ENCODE measurements at places on chromosomes 12 and 14. TPM values are rescaled to one million over a fixed set of nuclear protein-coding genes. Genes with fewer than 3 reads are reported as not detected.

UNG gene
- polyA plus RNA-seq, result 67.5 TPM

PYM1 gene
- 33.2 TPM for polyA plus RNA-seq

TMCC3 gene
- polyA plus RNA-seq, result 39.5 TPM

DNA sequence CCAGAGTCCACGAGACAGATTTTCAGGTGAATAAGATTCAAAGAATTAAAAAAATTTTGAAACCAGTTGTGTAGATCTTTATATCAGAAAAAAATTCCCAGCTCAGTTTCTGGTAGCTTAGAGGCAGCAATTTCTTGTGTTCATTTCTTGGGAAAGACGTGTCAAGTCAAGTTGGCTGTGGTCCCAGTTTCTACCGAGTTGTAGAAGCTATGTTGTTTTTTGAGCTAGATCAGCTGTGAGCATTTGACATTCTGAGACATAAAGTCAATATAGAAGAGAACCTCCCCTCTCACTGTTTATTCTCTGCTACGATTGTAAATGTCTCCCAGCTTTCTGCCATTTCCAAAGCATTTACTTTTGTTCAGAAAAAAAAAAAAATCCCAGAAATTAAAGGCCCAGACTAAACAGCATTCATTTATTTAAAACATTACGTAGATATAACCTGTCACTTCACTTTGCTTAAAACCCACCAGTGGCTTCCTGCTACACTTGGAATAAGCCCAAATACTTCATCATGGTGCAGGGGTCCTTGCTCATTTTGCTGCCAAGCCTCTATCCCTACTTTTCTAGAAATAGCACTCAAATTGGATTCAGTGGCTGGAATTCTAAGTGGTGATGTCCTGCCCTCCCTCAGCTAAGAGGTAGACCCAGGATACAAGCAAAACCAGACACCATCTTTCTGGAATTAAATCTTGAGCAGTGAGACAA, 20.6 kb upstream of the PYGL start:
- peak; percentile 95 for DNase-seq

DNA sequence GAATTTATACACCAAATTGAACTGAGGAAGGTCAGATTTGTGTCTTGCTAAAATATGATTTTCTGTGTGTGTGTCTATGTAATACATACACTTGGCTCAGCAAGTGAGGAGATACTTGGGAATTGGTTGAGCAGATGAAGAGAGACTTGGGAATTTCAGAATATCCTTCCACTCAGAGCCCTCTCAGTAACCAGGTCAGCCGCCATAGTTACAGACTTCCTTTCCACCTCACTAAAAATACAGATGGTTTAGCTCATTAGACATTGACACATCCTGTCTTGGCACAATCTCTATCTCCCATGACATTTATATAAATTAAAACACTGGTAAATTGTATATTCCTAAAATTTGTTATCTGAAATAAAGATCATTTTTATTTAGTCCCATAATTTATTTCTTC, 15.9 kb downstream of the PIK3C2G start:
- no peak for DNase-seq

- no peak for DNase-seq
These were observed 6.8 kb downstream of the KRT71 start for GRCh38 chr12:52546126-52546525.

- DNase-seq, result no peak
These were observed 34.9 kb upstream of the JDP2 start for GRCh38 chr14:75392686-75393641.

GRCh38 chr12:69834147-69834546, 9.1 kb downstream of the MYRFL start:
- peak; percentile 17 for DNase-seq

GRCh38 chr12:92110083-92110640, 35.5 kb downstream of the BTG1 start:
- no peak for DNase-seq

PPFIA2 gene
- 6.2 TPM for polyA plus RNA-seq

- DNase-seq, result peak; percentile 7
These were observed 927.1 kb downstream of the VRK1 start for GRCh38 chr14:97724265-97724731.

FOXN4 gene
- polyA plus RNA-seq, result 2.4 TPM

DDX47 gene
- 76.4 TPM for polyA plus RNA-seq

GPHN gene
- polyA plus RNA-seq, result 70.3 TPM

GRCh38 chr12:87201598-87201997, 827.6 kb downstream of the C12orf50 start:
- no peak for DNase-seq

DNA sequence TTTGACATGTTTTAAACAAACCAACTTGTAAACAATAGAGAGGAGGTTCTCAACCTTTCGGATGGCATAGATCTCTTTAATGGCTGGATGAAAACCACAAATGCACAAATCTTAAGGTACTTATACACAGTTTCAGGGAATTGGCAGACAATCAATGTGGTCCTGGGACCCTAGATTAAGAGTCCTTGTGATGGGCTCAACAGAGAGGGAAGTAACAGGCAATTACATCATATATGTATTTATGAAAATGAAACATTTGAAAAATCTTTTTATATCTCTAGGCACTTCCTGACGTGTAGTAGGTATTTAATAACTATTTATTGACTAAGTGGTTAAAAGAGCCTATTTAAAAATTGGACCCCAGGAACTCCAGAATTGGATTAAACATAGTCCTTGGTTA, 897 bp downstream of the ACTR10 start:
- no peak for DNase-seq

DNA sequence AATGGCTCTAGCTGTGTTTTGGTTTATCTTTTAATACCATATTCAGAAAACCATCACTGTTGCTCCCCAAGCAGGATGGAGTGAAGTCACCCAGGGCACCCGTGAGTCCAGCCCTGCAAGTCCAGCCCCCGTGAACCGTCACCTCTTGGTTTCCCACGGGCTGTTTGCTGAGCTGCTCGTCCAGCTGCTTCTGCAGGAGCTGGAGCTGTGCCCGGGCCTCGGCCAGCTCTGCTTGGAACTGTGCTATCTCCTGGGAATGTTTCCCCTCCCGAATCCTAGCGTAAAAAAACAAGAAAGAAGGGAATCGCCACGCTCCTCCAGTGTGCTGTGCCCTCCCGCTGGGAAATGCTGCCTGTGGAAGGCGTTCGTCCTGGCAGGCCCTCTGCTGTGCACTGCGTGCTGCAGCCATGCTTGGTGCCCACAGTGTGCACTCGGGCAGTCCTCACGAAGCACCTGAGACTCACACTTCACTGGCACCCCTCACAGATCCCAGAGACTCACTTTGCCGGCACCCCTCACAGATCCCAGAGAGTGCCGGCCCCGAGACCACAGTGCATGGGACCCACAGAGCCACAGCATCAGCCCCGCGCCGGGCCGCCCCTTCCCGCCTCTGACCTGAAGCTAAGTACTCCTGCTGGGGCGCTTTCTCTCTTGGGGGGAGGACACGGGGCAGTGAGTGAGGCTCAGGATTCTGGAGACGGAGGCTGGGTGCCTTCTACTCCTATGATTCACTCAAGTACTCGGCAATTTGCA, 15.4 kb upstream of the ANKLE2 start:
- DNase-seq, result no peak

- DNase-seq, result no peak
These were observed 1.1 kb downstream of the MGST1 start for GRCh38 chr12:16348435-16349130.

DNA sequence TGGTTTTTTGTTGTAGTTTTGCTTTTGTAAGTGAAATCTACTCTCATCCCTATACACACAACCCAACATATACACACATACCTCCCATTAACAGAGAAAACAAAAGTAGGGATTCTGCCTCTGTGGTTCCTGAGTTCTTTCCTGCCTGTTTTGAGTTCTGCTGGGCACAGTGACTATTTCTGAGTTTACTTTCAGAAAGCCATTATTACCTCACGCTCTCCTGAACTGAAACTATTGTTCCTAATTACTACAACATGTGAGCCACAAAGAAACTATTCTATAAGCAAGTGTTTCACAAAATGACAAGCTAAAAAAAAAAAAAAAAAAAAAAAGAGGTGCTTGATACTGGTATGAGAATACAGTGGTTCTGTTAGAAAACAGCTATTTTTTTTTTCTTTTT, 110.9 kb downstream of the ALG10B start:
- no peak for DNase-seq

DNA sequence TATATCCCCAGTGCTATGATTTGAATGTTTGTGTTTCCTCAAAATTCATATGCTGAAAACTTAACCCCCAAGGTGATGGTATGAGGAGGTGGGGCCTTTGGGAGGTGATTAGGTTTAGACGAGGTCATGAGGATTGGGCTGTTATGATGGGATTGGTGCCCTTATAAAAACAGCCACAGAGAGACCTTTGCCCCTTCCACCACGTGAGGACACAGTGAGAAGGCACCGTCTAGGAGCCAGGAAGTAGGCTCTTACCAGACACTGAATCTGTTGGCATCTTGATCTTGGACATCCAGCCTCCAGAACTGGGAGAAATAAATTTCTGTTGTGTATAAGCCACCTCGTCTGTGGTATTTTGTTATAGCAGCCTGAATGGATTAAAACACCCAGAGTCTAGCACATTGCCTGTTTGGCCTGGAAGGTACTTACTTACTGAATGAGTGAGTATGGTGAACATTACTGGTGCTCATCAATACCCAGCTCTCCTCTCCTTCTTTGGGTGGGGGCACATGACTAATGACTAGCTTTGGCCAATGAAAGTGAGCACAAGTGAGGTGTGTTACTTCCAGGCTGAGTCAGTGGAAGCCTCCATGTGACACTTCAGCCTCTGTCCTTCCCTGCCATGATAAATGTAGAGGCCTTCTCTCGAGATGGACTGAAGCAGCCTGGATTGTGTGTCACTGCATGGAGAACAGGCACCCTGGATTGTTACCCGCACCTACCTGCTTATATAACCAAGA, 72.4 kb upstream of the CHST11 start:
- no peak for DNase-seq

KRT6A gene
- not detected for polyA plus RNA-seq

PRH2 gene
- 0.43 TPM for polyA plus RNA-seq

ACSM4 gene
- not detected for polyA plus RNA-seq

DNA sequence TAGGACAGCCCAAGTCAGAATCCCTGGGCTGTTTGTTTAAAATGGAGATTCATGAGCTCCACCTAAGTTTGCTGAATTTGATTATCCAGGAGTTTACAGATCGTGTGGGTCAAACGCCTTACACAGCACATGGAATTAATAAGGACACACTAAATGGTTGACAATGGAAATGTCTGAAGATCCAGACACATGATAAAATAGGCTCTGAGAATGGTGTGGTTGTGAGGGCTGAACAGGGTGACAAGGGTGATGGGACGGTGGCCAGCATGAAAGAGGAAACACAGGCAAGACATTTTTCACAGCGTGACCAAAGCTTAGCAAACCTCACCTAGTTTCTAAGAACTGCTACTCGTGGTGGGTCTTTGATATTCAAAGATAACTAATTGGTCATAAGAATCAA, 12.5 kb downstream of the VWF start:
- no peak for DNase-seq

DNA sequence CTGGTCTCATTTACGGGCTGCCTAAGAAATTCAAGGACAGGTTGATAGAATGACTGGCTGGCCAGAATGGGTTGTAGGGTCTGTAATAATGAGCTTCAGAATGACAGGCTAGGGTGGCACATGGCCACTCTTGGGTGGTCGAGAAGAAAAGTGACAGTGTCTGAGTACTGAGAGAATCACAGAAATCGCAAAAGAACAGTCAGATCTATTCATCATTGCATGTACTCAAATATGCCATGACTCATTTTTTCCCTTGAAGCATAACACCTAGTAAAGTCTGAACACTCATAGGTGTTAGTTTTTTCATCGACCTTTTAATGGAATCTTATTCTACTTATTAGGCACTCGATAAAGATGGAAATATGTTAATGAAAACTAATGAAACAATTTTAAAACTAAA, 37.8 kb upstream of the SEL1L start:
- no peak for DNase-seq

DNA sequence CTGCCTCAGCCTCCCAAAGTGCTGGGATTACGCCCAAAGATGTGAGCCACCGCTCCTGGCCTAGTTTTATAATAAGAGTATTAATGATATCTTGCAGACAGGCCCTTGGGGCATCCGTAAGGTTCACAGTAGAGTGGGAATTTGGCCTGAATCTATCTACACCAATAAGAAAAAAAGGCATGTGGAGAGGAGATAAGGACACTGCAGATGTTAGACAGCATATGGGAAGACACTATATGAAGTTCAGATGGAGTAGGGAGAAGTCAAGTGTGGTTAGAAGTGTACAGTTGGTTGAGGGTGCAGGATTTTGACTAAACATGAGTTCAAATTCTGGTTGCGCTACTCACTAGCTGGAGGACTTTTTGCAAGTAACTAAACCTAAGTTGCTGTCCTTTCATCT, 8.5 kb upstream of the TTC8 start:
- no peak for DNase-seq

TMPRSS12 gene
- polyA plus RNA-seq, result 0.25 TPM

- DNase-seq, result no peak
These were observed 118.7 kb upstream of the TMCC3 start for GRCh38 chr12:94769047-94769420.

- no peak for DNase-seq
These were observed 81.4 kb downstream of the BBS10 start for GRCh38 chr12:76266797-76267196.

GRCh38 chr14:59632381-59632780, 55.8 kb upstream of the CCDC175 start:
- DNase-seq, result no peak

DNA sequence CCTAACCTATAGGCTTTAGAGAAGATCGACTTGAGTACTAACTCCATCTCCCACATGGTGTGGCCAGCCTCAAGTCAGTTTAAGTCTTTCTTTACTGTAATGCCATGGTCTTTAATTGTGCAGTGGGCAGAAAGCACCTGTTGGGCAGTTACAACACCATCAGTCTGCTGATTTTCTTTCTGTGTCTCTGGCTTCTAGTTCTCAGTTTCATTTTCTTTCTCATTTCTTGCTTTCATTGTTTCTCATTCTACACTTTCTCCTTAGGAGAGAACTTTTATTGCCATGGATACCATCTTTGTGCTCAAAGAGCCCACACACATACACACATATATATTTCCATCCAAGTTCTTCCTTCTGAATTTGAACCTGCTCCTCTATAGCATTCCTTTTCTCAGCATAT, 96.1 kb upstream of the SLC16A7 start:
- DNase-seq, result no peak

All from renal pelvis (tissue), 12 donors.